ENCODE measurements at places on chromosomes 4 and X.

DNA sequence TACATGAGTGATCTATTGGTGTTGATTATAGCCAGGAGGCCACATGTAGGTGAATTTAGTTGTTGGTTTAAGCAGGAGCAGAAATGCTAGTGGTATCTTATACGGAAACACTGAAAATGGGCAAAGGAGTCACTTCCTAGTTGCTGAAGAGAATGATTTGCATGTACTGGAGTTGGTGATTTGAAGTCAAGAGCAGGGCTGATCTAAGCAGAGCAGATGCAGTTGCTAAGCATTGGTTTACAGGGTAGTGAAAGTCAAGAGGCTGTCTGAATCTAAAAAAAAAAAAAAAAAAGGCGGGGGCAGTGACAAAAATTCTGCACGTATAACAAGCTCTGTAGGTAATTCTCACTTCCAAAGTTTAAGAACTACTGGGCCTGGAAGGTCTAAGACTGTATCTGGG lies 90.4 kb upstream of the HPRT1 start:
- no peak for DNase-seq
- H3K4me3 ChIP-seq = no peak overlapping the region
- H3K36me3 ChIP-seq = no peaks in the 10 kb centered on the region
- H3K27ac ChIP-seq = no peak overlapping the region

DNA sequence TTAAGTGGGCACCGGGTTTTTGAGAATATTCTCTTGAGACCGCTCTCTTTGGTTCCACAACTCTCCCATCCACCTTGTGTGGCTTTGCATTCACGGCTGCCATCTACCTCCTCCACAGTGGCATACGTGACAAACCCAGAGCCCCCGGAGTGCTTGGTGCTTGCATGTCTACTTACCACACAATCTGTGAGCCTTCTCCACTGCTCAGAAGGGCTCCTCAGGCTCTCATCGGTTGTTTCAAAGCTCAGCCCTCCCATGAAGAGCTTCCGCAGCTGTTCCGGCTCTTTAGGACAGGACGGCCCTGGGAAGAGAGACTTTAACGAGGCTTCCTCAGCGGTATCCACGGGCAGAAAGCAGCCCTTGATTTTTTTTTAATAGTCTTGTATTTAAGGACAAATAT lies 167.6 kb upstream of the ANK2 start:
- H3K27me3 ChIP-seq = peaks cover 7% of the 10 kb centered on the region
- peaks cover 9% of the 10 kb centered on the region for H3K4me1 ChIP-seq
- DNase-seq = no peak
- no peak overlapping the region for H3K27ac ChIP-seq
- H3K4me3 ChIP-seq = peak overlapping the region; percentile 20

- H3K27me3 ChIP-seq = no peaks in the 10 kb centered on the region
- H3K4me3 ChIP-seq = no peak overlapping the region
- H3K27ac ChIP-seq = no peak overlapping the region
- H3K4me1 ChIP-seq = no peaks in the 10 kb centered on the region
Observed at GRCh38 chrX:79415056-79415455, 47.9 kb upstream of the ITM2A start.

- H3K27me3 ChIP-seq = no peaks in the 10 kb centered on the region
- no peak for DNase-seq
- H3K36me3 ChIP-seq = peaks cover 15% of the 10 kb centered on the region
- no peak overlapping the region for H3K4me3 ChIP-seq
Observed at GRCh38 chrX:16828124-16828908, 41.8 kb downstream of the RBBP7 start.

All from osteocyte (in vitro differentiated cells).